ENCODE measurements at places on chromosomes 1 and 21.

- no peak for DNase-seq
Observed at GRCh38 chr1:195958131-195958530, 650.1 kb downstream of the KCNT2 start.

GRCh38 chr21:35226968-35227744 is 178.1 kb upstream of the RUNX1 start:
- DNase-seq: no peak

DNA sequence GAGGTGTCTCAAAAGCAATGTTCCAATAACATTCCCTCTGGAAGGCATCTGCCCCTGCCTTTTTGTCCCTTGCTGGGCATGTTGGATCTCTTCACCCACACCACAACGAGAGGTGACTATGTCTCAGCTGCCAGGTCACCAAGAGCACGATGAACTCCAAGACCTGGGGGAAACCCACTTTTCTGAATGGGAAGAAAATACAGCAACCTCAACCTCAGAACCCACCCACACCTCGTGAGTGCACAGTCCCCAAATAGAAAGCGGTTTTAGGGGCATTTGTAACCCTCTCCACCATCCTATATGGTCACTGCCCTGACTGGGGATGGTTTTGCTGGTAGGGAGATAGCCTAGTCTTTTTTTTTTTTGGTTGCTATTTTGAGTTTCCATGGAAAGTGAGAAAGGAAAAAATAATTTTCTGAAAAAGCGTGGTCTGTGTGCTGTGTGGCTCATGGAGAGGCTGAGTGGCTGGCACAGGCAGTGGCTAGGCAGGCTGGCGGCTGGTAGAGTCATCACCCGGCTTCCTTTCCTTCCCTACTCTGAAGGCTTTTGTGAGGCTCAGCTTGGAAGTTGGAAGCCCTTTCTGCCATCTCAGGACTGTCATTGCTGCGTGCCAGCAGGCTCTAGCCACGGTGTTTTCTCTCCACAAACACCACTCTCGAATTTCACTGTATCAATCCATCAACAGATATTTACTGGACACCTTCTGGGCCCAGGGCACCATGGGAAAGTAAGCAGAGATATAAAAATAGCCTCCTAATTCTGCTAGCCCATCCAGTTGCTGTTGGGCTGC is 15.8 kb downstream of the TSPAN2 start:
- DNase-seq: no peak

GRCh38 chr1:112083487-112083886 is 94.0 kb upstream of the KCND3 start:
- no peak for DNase-seq

- no peak for DNase-seq
Observed at GRCh38 chr1:11736746-11737639, 1.1 kb downstream of the AGTRAP start.

GRCh38 chr1:73821520-73821919 is 376.5 kb downstream of the LRRIQ3 start:
- DNase-seq: no peak

DNA sequence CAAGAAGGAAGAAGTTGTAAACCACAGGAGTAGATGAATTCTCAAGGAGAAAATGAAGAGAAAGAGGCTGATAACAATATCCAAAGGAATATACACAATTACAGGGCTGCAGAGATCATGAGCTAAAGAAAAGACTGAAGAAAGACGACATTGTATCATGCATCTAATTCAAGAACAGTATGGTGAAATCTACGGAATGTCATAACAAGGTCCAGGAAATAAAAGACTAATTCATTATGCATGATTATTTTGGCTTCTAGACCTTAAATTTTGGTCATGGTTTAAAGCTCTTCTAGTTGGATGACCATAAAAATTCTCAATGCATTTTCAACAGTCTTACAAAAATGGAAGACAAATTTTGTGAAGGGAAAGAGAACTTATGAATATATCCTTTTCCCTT is 71.7 kb downstream of the SH3GLB1 start:
- no peak for DNase-seq

- DNase-seq: no peak
Observed at GRCh38 chr1:98176414-98176813, 255.6 kb upstream of the DPYD start.

DNA sequence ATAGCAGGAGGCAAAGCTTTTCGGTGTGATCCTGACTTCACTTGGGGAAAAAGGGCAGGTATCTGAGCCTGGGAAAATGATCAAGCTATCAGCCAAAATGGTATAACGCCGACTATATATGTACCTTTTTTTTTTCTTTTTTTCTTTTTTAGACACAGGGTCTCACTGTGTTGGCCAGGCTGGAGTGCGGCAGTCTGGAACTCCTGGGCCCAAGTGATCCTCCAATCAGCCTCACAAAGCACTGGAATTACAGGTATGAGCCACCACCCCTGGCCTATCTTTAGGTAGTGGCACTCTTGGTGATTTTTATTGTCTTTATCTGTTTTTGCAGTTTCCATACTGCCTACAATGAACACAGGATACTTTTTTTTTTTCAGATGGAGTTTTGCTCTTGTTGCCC is 1.3 kb upstream of the ICMT start:
- no peak for DNase-seq

DNA sequence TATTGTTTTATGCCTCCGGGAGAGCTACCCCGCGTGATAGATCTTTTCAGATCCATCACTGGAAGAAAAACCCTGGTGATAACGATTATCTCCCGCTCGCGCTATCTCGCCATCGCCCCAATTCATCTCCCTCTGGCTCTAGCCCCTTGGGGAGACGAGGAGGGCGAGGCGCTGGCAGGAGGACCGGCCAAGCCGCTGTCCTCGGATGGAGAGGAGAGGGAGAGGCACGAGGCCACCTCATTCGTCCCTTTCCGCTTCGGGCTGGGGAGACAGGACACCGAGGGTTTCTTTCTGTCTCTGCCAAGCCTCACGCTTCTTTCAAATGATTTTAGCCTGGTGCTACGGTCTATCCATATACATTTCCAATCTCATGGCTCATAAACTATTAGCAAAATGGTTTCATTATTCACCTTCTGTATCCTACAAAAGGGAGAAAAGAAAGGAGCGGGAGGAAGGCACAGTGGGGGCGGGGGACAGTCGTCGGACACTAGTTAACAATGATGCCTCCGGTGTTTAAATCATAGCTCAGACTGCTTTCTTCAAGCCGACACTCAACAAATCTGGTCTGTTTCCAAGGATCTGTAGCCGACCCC is 415.0 kb upstream of the ESRRG start:
- no peak for DNase-seq

Measured in cortex of kidney (tissue), 1 donor.